ENCODE measurements at places on chromosomes 16 and 17.

DNA sequence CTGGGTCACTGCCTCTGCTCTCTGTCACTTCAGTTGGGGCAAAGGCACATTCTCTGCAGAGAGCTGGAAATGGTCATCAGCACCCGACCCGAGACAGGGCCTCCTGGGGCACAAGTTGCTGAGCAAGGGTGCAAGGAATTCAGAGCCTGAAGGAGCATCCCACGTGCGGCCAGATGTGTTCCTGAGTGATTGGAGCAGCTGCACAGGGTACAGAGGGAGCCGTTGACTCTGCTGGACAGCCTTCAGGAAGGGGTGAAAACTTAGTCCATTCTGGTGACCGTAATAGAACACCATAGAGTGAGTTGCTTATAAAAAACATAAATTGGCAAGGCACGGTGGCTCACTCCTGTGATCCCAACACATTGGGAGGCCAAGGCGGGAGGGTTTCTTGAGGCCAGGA, 106.8 kb downstream of the CCDC182 start:
- DNase-seq: no peak

DNA sequence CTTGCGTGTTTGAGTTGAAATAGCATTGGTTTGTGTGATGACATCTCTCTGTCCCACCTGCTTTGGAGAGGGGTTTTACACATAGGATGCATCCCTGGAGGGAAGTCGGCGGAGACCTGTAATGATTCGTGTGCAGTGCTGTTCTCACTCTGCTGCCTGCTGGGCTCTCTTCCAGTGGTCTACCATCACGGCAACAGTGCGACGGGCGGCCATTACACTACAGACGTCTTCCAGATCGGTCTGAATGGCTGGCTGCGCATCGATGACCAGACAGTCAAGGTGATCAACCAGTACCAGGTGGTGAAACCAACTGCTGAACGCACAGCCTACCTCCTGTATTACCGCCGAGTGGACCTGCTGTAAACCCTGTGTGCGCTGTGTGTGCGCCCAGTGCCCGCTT, 41.1 kb upstream of the CRISPLD2 start:
- DNase-seq: no peak

DNA sequence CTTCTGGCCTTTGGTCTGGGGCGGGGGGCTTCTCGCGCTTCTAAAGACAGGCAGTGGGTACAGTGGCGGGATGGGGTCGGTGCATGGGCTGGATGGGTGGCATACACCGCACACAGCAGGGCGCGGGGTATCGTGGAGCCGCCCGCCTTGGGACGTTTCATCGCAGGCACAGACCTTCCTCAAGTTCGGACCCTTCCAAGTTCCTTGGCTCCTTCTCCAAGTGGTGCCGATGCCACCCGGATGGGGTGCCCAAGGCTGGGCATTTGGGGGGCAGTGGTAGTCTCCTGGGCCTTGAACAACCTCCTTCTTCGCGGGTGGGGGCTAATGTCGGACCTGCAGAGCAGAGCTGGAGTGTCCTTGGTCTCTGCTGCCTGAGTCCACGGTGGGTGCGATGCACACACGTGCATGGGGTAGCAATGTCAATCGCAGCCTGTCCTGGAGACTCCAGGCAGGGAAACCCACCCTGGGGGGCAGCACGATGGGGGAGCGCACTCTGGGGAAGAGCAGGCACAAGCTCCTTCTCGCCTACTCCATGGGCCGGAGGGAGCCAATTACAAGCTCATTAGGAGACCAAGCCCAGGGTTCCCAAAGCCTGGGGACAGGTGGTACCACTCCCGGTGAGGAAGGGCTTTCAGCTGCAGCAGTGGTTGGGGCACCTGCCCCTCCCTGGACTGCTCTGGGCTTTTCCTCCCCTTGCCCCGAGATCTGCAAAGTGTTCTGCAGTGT, 686 bp upstream of the MTSS2 start:
- no peak for DNase-seq

DNA sequence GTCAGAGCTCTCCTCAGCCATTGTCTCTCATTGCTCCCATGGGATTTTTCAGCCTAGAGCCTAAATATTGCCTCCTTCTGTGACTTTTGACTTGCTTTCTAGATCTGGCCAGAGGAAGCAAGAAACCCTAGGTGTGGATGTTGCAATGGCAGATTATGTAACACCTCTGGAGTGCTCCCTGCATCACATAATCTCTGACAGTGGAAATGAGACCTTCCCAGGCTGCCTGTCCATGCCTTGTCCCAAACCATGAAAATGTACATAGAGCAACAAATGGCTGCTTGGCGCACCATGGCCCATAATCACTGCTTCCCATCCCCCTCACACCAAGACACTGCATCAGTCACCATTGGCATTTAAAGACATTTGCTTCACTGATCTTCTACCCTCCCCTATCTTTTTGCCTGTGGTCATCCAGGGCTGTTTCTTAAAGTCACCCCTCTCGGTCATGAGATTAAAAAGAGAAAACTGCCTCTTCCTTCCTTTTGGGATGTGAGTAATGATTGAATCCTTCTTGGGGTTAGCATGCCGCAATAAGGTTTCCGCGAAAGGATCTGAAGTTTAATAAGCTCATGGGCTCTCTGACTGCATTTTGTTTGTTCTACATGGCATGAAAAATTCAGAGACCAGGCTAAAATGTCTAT, 34.2 kb upstream of the CCL2 start:
- DNase-seq: no peak

Data from HS-27A (cell line).